ENCODE measurements at places on chromosomes 2 and 18.

GRCh38 chr18:47632970-47633635 lies 297.4 kb downstream of the SMAD2 start:
- no peak for DNase-seq

- DNase-seq, result no peak
Measured at GRCh38 chr2:157540102-157540501, 88.6 kb downstream of the ACVR1C start.

GRCh38 chr18:9716780-9717563 lies 8.9 kb downstream of the RAB31 start:
- no peak for DNase-seq

DNA sequence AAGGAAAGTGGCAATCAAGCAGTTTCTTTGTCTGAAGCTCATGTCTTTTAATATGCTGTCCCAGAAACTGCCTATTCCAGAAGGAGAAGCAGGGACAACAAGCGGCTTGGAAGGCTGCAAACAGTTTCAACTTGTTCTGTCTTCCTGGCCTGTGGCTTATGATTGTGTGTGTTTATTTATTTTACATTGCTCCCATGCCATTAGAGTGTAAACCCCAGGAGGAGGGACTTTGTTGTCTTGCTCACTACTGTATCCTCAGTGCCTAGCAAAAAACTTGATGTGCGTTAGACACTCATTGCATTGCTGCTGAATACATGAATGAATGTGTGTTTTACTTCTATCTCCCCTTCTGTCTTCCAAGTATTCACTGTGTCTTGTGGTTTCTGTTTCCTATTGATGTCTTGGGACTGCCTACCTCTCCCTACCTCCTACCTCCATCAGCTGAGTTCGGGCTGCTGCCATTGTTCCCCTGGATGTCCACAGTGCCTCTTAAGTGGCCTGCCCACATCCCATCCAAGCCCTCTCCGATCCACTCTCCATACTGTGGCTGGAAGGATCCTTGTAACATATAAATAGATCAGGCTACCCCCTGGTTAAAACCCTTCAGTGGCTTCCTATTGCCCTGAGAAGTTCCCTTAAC lies 261.4 kb downstream of the DYSF start:
- DNase-seq, result no peak

- DNase-seq, result no peak
Measured at GRCh38 chr2:189485146-189485545, 43.9 kb downstream of the WDR75 start.

GRCh38 chr2:218036371-218036770 lies 32.7 kb upstream of the RUFY4 start:
- DNase-seq, result no peak

GRCh38 chr18:46393230-46393629 lies 263.8 kb downstream of the LOXHD1 start:
- DNase-seq, result no peak

GRCh38 chr18:58446391-58447060 lies 182.4 kb downstream of the ALPK2 start:
- no peak for DNase-seq

GRCh38 chr2:192559587-192559986 lies 364.9 kb upstream of the TMEFF2 start:
- DNase-seq, result no peak

DNA sequence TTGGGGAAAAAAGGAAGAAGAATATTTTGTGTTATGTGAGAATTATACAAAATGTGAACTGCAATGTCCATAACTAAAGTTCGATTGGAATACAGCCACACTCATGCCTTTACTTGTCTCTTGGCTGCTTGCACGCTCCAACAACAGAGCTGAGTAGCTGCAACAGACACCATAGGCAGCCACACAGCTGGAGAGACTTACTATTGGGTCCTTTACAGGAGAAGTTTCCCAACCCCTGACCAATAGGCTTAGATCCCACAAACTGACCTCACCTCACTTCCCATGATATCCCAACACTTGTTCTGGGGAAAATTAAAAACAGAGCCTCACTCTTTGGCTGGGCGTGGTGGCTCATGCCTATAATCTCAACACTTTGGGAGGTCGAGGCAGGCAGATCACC lies 213.8 kb downstream of the SH3BP4 start:
- no peak for DNase-seq

GRCh38 chr2:55888936-55889335 lies 34.6 kb downstream of the EFEMP1 start:
- no peak for DNase-seq

- DNase-seq, result no peak
Measured at GRCh38 chr2:60486067-60486466, 67.4 kb downstream of the BCL11A start.

GRCh38 chr18:47100212-47100831 lies 50.0 kb downstream of the HDHD2 start:
- peak; percentile 67 for DNase-seq

- no peak for DNase-seq
Measured at GRCh38 chr18:78396756-78397155, 582.9 kb upstream of the SALL3 start.

DNA sequence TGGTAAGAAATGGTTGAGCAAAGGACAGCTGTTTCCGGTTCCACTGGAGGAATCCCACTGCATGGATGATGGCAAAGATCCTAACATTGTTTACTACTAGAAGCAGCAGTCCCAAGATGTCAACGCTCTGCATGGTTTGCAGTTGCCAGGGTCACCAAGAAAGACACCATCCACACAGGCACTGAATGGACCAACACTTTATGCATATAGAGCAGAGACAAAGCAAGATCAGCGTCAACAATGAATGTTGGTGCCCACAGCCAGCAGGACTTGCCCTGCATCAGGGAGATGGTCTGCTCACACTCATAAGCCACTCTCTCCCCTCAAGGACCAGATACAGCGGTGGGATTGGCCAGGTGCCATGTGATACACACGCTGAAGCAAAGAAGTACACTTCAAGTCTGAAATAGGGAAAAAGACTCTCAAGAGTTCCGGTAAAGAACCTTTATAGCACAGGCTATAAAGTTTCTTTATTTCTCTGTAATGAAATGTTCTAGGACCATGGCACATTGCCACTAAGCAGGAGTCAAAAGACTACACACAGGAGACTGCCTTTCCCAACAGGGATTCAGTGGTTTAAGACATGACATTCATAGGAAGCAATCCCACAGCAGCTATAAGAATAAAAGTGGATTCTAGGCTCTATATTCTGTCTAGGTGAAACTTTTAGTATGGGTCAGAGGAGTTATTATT lies 133.2 kb upstream of the EPHA4 start:
- no peak for DNase-seq

DNA sequence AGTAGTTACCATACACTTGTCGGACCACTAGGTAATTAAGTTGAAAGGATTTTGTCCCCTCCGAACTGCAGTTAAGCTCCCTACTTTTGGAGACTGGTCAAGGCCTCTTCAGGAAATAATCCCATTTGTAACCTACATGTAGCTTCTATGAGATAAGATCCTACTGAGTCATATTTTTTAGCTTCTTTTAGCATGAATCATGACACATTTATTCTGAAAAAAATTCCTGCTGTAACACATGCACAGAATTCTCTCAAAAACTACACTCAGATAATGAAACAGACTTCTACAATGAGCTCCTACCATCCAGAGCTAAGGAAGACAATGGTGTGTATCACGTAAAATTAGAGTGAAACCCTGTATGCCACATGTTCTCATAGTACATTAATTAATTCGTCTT lies 100.7 kb upstream of the CCDC195 start:
- DNase-seq, result no peak

DNA sequence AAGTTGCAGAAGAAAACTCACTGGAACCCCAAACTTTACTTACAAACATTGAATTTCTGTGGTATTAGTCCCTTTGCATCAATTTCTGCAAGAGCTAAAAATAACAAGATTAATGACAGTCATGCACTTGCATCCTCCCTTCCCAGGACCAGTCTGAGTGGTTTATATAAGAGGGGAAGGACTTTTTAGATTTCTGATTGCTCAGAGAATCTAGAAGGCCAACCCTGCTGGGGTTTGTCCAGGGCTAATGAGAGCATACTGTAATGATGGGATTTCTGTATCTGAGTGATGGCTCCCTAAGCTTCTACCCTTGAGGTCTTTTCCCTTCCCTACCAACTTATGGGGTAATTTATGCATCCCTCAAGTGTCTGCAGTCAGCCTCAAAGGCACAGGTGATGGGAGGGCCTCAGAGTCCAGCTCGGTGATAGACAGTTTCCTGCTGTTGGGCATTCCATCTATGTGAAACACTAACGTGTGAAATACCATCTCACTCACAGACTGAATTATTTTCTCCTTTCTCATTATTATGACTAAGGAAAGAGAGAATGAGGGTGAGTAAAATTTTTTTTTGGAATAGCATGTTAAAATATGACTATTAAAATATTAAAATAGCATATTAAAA lies 556.3 kb downstream of the RIT2 start:
- no peak for DNase-seq

GRCh38 chr2:219079417-219079816 lies 18.7 kb upstream of the IHH start:
- no peak for DNase-seq

GRCh38 chr2:76870011-76870410 lies 652.2 kb downstream of the LRRTM4 start:
- DNase-seq, result no peak

- DNase-seq, result no peak
Measured at GRCh38 chr18:837922-838321, 25.9 kb upstream of the YES1 start.

GRCh38 chr18:35732636-35733035 lies 151.1 kb downstream of the GALNT1 start:
- no peak for DNase-seq

- no peak for DNase-seq
Measured at GRCh38 chr2:58350484-58350883, 109.4 kb upstream of the FANCL start.

- DNase-seq, result no peak
Measured at GRCh38 chr18:31946305-31947046, 3.5 kb upstream of the TRAPPC8 start.

DNA sequence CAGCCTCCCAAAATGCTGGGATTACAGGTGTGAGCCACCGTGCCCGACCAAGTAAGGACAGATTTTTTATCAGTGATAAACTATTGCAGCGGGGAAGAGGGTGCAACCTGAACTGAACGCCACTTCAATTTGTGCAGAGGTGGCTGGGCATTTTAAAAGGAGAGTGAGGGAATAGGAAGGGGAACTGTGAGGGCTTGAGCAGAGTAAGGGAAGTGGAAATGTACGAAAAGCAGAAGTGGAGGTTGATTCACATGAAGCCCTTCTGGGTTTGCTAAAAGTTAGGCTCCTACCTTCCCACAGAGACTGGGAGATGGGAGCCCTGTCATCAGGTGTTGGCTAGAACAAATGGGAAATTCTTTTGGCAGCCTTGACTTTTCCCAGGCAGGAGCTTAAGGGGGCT lies 6.1 kb downstream of the STK11IP start:
- no peak for DNase-seq

DNA sequence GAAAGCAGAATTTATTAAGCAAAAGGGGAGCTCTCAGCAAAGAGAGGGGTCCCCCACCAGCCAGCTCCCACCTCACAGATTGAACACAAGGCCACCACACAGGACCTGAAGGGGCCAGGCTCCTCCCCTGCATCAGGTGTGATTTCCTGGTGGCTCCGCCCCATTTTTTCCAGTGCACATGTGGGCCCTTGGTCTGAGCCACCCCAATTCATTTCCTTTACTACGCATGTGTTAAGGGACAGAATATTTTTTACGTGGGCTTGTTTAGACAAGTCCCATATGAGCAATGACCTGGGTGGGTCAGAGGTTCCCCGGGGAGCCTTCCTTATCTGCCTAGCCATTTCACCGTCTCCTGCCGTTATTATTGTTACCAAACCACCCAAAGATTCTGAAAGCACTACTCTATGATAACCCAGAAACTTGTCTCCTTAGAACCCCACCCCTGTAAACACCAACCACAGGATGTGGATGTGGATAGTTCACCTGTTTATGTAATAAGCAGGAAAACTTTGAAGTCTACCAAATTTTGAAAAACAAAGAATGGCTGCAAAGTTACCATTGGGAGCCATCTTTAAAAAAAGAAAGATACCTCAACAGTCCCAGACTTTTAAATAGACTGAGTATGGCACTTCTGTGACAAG lies 191.7 kb downstream of the CD226 start:
- DNase-seq, result no peak

GRCh38 chr2:123656590-123656989 lies 368.5 kb upstream of the CNTNAP5 start:
- no peak for DNase-seq

GRCh38 chr2:143397884-143398614 lies 268.8 kb downstream of the ARHGAP15 start:
- DNase-seq, result no peak

DNA sequence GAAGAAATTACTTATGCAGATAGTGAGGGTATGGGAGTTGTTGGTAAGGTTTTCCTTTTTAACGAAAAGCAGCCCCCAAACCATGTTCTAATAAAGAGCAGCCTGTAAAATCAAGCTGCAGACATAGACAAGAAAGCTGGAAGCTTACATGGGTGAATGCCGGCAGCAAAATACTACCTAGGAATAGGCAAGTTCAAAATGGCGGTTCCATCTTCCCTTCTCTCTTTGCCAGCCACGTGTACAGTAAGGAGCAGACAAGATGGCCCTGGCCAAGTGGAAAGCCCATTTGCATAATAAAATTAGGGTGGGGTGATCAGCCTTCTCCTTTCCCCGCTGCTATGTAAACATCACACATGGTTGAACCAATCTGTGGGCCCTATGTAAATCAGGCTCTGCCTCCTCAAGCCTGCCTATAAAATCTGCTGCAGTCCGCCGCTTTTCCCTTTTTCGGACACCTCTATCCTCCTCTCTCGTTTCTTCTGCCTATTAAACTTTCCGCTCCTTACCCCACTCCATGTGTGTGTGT lies 155.0 kb downstream of the ZBTB7C start:
- no peak for DNase-seq

DNA sequence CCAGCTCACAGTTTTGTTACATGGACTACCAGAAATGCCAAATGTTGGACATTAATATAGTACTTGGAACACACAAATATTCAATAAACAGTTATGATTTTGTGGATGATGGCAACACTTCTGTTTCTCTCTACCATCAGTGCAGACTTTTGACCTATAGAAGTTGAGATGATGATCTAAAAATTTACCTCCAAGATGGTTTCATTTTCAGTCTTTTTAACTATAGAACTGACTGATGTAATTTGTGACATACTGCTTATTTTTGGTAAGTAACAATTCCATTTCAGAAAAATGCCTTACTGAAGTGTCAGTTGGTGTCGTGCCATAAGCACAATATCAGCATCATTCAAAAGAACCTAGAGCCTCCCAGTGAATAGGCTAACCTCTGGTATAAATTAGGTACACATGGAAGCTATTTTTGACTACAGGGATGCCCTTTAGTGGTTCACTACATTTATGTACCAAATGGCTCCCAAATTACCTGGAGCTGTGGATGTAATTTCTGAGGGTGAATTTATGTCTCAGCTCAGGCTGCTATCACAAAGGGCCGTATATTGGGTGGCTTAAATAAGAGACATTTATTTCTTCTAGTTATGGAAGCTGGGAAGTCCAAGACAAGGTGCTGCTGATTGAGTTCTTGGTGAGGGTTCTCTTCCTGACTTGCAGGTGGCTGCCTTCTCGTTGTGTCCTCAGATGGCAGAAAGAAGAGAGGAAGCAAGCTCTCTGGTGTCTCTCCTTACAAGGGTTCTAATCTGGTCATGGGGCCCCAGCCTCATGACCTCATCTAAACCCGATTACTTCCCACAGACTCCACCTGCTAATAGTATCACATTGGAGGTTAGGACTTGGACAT lies 66.5 kb downstream of the ALPK2 start:
- no peak for DNase-seq

- no peak for DNase-seq
Measured at GRCh38 chr2:138609446-138609845, 107.9 kb downstream of the SPOPL start.
